ENCODE measurements at places on chromosomes 11 and 22.

DNA sequence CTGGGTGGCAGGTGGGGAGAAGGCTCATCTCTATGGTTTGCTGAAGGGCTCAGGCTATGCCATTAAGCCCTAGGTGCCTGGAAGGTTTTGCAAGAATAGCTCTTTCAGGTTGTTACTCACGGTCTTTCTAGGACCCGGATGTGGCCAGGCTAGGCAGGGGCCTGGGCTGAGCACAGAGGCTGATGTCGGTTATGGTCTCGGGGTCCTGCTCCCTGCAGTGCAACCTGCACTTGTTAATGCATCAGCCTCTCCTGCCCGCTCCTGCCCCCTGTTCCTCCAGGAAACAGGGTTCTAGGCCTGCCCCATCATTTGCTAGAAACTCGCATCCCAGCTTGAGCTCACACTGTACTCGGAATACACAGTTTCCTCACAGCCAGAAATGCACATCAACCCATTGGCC lies 79.1 kb upstream of the SLC22A12 start:
- no peak for DNase-seq

DNA sequence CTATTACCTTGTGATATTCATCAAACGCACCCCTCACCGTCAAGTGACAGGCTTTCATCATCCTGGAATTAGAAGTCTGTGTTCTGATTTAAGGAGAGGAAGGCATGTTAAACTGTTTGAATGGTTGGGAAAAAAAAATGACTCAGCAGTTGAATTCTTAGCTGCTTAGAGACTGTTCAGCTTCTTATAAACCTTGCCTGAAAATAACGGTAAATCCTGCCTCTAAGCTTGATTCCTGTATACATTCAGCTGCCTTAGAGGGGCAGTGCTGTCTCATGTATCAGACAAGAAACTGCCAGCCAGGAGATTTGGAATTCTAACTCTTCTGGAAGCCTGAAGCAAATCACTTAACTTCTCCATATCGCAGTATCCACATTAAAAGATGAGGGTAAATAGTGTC lies 437.4 kb downstream of the JRKL start:
- DNase-seq, result no peak

DNA sequence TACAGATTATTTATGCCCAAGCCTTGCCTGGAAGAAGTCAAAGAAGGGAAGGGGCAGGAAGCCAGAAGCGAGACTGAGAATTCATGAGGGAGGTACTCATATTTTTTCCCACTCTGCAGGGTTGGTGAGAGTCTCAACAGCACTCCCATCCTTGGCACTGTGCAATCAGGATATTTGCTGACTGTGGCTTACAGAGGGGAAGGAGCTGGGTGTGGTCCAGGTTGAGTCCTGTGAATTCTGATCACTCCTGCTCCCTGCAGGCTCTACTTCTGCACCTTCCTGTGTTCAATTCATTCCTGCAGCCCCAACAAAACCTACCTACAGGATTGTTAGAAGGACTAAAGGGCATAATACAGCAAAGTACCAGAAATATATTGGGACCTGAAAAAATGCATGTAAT lies 530.5 kb downstream of the INSC start:
- no peak for DNase-seq

- no peak for DNase-seq
These were observed 38.9 kb upstream of the TH start for GRCh38 chr11:2210366-2211112.

DNA sequence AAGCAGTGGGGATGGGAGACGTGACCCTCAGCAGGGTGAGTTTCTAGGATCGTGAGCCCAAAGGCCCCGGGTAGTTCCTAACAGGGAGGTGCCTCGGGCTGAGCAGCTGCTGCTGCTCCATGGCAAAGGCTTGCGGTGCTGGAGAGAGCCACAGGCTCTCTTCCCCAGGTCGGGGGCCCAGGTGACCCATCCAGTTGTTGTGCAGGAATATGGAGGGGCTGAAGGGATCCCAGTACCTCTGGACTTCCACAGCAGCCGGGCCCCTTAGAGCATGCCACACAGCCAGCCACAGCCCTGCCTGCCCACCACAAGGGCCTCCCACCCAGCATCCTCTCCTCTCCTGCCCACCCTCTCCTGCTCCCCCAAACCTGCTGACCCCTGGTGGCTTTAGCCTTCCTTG lies 49.3 kb downstream of the BUD13 start:
- no peak for DNase-seq
